Osteocyte (in vitro differentiated cells): ENCODE measurements at places on chromosomes 3 and 15.

GRCh38 chr3:15327941-15328340 lies 4.4 kb downstream of the SH3BP5 start:
- peaks cover 37% of the 10 kb centered on the region for H3K4me1 ChIP-seq
- no peak overlapping the region for H3K4me3 ChIP-seq
- no peaks in the 10 kb centered on the region for H3K27me3 ChIP-seq

DNA sequence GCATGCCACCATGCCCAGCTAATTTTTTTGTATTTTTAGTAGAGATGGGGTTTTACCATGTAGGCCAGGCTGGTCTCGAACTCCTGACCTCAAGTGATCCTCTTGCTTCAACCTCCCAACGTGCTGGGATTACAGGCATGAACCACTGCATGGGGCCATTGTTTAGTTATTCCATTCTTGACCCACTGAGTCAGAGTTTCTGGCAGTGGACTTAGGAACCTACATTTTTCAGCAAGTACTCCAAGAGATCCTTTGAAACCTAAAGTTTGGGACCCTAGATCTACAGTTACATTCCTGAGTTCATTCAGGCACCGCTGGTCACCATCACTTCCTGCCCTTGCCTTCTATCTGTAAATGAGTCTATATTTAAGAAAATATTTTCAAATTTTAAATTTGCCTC lies 1.4 kb upstream of the TNFSF10 start:
- no peaks in the 10 kb centered on the region for H3K4me1 ChIP-seq
- H3K4me3 ChIP-seq: no peak overlapping the region
- DNase-seq: no peak

DNA sequence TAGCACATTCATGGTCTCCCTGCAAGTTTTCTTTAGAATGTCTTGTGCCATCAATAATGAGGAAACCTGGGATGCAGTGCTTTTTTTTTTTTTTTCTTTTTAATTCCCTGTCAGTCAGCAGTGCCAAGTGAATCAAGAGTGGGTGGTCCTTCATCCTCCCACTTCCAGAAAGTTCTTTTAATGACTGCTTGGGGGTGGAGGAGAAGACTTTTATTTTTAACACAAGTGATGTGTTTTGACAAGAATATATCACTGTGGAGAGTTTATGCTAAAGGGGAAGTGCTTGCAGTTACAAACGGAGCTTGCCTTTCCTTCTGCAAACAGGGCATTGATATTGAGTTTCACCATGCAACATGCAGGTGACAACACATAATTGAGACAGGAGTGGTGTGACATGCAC lies 69.7 kb downstream of the CACNA2D3 start:
- H3K36me3 ChIP-seq: no peaks in the 10 kb centered on the region
- H3K27me3 ChIP-seq: no peaks in the 10 kb centered on the region
- H3K4me3 ChIP-seq: no peak overlapping the region

- no peak overlapping the region for H3K27ac ChIP-seq
- H3K36me3 ChIP-seq: peaks cover 60% of the 10 kb centered on the region
- no peaks in the 10 kb centered on the region for H3K27me3 ChIP-seq
- peaks cover 29% of the 10 kb centered on the region for H3K4me1 ChIP-seq
Measured at GRCh38 chr15:80750575-80750974, 28.6 kb upstream of the CEMIP start.

- no peaks in the 10 kb centered on the region for H3K4me1 ChIP-seq
- H3K4me3 ChIP-seq: no peak overlapping the region
- no peaks in the 10 kb centered on the region for H3K36me3 ChIP-seq
- no peak overlapping the region for H3K27ac ChIP-seq
- no peak for DNase-seq
Measured at GRCh38 chr15:88166082-88166993, 90.2 kb downstream of the NTRK3 start.
